ENCODE measurements at places on chromosomes 11 and 22.
A peak's percentile ranks its signal among the peaks of the same experiment; 100 is the strongest.

GRCh38 chr11:80007616-80008015 is 566.8 kb upstream of the TENM4 start:
- DNase-seq, result peak; percentile 24

DNA sequence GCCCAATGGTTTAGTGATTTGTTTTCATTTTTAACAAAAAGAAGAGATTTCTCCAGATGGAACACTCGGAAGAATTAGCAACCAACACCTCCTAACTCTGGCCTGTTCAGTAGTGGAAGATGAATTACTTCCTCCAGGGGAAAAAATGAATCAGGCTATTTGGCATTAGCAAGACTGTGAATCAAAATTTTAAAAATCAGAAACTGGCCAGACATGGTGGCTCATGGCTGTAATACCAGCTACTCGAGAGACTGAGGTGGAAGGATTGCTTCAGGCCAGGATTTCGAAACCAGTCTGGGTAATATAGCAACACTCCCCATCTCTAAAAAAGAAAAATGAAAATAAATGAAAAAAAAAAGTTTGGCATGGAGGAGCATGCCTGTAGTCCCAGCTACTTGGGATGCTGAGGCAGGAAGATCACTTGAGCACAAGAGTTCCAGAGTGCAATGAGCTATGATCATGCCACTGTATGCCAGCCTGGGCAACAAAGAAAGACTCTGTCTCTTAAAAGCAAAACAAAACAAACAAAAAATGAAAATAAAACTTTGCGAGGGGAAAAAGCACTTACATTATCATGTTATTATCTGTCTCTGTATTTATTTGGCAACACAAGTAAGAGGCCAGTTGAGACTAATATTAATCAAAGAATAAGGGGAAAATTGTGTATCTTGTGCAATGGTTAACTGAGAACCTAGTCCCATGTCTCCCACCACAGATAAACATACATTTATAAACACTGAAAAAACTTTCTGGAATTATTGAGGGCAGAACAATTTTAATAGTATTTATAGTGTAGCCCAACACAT is 796.3 kb upstream of the ANO3 start:
- no peak for DNase-seq

- no peak for DNase-seq
Measured at GRCh38 chr11:113404859-113405430, 17.4 kb downstream of the ANKK1 start.

GRCh38 chr22:46162285-46162684 is 12.0 kb downstream of the PPARA start:
- DNase-seq, result no peak

DNA sequence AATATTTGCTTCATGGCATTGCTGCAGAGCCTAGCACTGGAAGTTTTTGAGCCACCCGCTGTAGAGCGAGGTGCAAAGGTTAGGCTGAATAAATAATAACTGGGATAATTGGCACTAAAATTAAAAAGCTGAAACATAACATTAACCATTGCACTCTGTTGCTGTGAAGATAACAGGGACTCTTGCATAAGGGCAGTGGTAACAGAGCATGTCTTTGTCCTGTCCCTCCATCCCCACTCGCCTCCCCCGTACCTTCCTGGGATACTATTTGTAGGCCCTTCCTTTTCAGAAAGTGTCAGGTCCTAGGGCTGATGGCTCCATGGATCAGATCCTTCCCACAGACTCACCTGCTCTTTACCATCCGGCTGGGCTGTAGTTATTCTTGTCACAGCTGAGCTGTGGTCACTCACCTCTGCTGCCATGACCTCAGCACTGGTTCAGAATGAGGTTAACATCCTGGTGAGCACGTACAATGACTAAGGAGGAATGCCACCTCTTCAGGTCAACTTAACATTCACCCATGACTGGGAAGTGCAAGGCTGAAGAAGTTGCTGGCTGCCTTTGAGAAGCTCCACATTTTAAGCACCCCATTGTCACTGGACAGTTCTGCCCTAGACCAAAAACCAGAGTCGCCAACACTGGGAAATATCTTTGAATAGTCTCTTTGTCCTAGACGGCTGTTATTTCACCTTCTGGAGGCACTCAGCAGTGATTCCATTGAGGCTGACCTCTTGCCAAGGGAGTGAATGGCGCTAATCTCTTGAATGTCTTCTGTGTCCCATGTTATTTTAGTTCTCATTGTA is 103.2 kb upstream of the KIRREL3 start:
- no peak for DNase-seq

GRCh38 chr11:77117492-77117891 is 10.6 kb upstream of the MYO7A start:
- no peak for DNase-seq

- no peak for DNase-seq
Measured at GRCh38 chr11:90847268-90847886, 624.5 kb upstream of the CHORDC1 start.

- DNase-seq, result no peak
Measured at GRCh38 chr11:72716290-72716689, 35.9 kb downstream of the ARAP1 start.

DNA sequence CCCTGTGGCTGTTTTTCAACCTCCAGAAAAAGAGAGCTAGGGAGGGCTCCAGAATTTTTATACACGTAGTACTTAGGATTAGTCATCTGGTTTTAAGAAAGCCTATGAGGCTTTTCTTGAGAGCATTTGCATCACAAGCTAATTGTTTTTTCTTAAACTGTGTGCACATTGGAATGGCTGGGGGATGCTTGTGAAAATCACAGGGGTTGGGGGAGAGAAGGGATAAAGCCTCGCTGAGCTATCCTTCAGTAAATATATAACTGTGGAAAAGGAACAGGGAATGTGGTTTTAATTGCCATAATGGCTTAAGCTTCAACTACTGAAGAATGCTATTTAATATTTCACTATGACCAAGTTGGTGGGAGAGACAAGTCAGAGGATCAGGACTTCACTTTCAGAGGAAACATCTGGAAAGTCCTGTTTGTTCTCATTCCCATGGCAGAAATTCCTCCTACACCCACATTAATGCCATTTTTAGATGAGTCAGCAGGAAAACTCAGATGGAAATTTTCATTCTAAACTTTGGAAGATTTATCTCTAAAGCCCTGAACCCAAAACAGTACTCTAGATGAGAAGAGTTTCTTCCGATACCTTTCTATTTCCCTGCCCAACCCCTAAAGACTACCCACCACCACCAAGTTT is 591.3 kb downstream of the LRRC4C start:
- DNase-seq, result no peak

- no peak for DNase-seq
Measured at GRCh38 chr11:3108183-3108721, 51.0 kb upstream of the CARS1 start.

DNA sequence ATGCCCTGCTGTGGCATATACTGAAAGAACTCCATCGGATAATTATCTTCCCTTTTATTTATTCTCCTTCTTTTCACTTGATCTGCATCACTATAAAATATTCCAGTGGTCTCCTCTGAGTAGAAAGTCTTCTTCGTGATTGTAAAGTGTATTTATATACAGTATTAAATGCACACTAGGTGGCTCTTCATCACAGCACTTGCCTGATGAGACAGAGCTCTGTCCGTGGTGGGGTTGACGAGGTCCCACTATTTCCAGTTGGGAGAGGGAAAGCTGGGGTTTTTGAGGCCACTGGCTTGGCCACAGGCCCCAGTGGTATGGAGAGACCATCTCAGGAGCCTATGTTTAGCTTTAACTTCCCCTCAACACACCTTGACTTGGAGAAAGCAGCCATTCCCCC is 31.6 kb upstream of the ZBTB16 start:
- no peak for DNase-seq

- DNase-seq, result no peak
Measured at GRCh38 chr11:13947379-13947778, 15.1 kb upstream of the SPON1 start.

- DNase-seq, result no peak
Measured at GRCh38 chr11:84372381-84372950, 1086.3 kb upstream of the CCDC90B start.

DNA sequence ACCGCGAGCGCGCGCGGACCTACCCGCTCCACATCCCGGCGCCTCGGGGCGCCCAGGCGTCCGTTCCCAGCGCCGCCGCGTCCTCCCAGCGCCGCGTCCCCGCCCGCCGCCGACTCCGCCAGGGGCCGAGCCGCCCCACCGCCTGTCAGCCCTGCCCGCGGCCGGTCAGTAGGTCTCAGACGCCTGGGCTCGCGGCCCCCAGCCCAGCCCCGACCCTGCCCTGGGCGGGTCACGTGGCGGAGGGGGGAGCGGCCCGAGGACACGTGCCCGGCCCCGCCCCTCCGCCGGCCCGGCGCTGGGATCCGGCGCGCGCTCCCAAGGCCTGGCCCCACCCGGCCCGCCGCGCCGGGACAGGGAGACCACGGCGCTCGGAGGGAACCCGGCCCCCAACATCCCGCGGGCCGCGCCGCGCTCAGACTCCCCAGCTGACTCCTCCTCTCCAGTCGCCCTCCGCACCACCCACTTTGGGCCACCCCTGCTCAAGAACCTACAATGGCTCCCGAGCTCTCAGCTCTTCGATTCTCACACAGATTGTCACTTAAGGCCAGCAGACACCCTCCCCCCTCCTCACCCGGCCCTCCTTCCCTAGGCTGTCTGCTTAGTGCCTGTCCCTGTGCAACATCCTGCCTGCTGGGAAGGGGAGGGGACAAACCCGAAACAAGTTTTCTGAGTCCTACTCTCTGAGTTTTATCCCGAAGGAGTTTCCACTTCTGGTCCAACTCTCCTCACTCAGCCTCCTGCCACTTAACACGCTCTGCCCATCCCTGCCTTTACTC is at the start of gene RAB3IL1:
RAB3IL1 (minus strand) TSS at position 233 of the 776 bp plus-strand sequence; CDS start at position 34, 199 bp downstream.
- DNase-seq, result peak; percentile 59

DNA sequence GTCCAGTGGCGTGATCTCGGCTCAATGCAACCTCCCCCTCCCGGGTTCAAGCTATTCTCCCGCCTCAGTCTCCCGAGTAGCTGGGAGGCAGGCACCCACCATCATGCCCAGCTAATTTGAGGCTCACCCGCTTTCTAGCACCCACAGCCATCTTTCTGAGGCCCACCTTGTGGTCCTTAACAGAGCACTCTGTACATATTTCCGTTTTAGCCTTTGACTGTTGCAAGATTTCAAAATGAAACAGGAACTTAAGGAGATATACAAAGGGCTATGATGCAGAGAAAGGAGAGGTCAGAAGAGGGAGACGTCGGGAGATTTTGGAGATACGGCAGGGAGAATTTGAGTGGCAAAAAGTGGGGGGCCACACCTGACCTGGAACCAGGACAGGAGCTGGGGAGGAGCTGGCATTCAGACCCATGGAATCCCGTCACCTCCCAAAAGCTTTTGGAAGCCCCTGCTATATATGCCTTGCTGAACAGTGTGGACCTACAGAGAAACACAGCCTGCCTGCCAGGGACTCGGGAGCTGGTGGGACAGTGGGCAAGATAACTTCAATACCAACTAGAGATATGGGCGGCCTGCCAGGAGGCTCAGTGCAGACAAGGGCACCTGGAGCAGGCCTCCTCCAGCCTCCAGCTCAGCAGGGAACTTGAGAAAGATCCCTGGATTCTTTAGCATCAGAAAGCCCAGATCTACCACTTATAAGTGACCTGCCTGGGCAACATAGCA is 8.0 kb upstream of the CLCF1 start:
- no peak for DNase-seq

DNA sequence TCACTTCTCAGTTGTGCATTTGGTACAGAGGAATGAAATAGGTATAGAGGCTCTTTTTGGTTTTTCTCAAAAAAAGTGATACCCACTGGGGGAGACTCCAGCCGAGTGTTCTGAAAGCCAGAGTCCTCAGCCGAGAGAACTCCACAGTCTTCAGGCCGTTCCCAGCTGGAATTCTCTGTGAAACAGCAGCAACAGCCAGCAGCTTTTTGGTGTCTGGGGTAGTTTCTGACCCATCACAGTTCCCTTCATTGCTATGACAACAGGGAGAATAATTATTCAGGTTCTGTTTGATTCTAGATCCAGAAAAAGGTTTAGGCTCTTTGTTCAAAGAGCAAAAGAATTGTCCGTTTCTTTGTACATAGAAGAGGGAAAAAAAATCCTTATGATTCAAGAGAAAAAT is 84.6 kb downstream of the C22orf31 start:
- DNase-seq, result no peak

GRCh38 chr11:73556966-73557365 is 40.9 kb downstream of the FAM168A start:
- no peak for DNase-seq

GRCh38 chr11:9577556-9577955 is 4.1 kb downstream of the WEE1 start:
- no peak for DNase-seq

GRCh38 chr22:24695561-24696511 is 78.7 kb downstream of the PIWIL3 start:
- DNase-seq, result peak; percentile 27

- peak; percentile 66 for DNase-seq
Measured at GRCh38 chr22:31272522-31273446, 19.5 kb downstream of the PIK3IP1 start.

DNA sequence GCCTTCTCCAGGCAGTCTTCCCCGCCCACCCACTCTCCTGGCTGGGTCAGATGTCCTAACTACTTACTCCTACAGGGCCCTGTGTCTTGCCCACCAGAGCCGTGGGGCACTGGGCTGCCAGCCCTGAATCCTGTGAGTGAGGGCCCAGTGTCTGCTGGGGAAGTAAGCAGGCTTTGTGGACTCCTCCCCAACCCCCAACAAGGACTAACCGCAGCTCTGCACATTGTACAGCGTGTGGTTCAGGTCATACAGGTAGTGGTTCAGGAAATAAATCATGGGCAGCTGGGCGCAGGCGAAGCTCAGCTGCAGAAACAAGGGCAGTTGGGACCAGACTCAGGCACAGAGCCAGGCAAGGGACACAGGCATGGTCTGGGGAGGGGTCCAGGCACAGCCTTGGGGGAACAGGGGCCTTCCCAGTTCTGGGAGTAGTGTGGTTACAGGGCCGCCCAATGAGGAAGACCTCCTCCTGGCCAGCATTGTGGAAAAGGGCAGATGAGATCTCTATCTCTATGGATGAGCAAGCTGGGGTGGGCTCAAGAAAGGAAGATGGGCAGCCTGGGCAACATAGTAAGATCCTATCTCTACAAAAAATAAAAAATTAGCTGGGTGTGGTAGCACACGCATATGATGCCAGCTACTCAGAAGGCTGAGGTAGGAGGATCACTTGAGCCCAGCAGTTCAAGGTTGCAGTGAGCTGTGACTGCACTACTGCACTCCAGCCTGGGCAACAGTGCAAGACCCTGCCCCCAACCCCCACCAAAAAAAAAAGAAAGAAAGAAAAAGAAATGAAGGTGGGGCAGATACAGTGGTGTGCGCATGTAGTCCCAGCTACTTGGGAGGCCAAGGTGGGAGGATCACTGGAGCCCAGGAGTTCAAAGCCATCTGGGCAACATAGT is 5.5 kb downstream of the UNC93B1 start:
- DNase-seq, result no peak

DNA sequence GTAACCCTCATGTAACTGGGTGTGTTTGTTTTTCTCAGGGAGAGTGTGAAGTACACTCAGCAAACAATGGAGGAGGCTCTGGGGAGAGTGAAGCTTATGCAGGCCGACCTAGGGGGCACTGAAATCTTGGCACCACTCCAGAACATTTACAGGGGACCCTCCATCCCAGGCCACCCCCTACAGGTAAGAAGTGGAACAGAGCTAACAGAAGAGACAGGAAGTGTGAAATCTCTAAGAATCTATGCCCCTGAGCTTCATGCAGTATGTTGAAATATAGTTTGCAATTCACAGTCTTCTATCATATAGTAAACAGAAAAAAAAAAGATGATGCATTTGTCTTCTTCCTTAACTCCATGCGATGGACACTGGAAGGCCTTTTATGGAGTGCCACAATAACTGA is 8.4 kb downstream of the VWA5A start:
- no peak for DNase-seq

GRCh38 chr11:59528711-59529110 is 17.4 kb downstream of the OR4D9 start:
- no peak for DNase-seq
